Activated T-cell treated with anti-CD3 and anti-CD28 coated beads, Interleukin-2, amount 50 U/mL, for 24 hours (primary cell): ENCODE measurements at places on chromosomes 7 and 10.

DNA sequence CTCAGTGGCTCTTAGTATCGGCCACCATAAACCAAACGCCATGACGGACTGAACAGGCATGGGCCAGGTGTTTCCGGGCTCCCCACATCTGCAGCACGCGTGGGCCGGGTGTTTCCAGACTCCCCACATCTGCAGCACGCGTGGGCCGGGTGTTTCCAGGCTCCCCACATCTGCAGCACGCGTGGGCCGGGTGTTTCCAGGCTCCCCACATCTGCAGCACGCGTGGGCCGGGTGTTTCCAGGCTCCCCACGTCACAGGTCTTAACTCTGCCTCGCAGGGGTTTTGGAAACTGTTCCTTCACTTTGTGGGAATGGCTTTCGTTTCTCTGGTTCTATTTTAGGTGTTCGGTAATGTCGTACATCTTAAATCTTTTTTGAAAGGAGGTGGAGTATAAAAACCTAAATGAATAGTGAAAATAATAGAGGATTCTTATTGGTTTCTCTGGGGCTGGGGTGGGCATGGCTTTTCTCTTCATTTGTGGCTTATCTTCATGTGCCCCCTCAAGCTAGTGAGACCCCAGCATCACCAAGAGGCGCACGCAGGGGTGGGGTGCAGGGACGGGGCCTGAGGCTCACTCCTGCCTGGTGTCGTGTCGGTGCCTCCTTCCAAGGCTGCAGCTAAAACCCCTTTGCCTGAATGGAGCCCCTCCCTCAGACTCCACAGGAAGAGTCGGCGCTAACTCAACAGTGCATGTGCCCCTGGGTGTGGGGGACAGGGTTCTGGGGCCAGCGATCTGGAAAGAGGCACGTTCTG is 126.3 kb downstream of the WDR37 start:
- no peak for DNase-seq

- no peak for DNase-seq
Observed at GRCh38 chr7:132023466-132023865, 467.0 kb upstream of the PODXL start.

GRCh38 chr7:45000093-45001032 is at the start of gene CCM2:
CCM2 (plus strand) TSS chr7:45000201; CDS start chr7:45000334, 133 bp downstream.
- no peak for DNase-seq

DNA sequence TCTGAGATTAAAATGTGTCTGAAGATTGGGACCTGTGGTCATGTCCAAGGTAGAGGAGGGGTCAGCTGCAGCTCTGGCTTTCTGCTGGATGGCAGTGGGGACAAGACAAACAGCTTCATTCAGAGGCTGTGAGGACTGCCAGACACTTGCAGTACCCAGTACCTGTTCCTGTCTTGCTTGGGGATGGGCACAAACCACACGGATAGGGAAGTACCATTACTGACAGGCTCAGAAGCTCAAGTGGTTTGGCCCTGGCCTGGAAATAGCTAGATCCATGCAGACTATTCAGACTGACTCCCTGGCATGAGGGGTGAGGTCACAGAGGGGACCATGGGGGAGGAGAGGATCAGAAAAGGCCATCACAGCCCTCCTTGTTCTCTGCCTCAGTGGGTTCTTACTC is 56.0 kb upstream of the COMTD1 start:
- no peak for DNase-seq

DNA sequence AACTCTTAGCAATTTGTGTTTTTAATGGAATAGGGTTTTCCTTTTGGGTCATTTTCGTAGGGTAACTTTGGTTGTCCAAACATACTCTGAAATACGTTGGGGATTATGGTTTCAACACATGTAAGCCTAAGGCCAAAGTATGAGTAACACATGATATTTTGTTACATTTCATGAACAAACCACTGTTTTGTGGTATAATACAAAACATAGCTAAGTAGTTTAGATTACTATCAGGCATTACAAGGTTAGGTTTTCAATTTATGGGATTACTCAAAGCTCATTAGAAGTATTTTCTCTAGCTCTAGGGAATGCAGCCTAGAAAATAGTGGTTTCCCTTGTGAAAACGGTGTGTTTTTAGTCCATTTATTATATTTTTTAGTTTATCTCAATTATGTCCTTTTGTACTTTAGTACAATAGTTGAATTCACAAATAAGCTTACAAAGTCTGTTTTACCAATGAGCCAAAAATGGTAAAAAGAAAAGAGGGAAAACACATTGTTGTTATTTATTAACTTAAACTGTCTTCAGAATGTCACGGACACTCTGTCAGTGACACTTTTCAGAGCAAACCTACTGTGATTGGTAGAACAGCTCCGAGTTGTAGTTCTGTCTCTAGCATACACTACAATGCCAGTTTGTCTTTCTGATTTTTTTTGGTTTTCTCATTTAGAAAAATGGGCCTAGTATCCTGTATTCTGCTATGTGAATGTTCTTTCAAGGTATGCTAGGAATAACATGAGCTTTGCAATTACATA is 473.7 kb downstream of the SUGCT start:
- DNase-seq: no peak

GRCh38 chr10:116699049-116699448 is 43.3 kb downstream of the HSPA12A start:
- no peak for DNase-seq

DNA sequence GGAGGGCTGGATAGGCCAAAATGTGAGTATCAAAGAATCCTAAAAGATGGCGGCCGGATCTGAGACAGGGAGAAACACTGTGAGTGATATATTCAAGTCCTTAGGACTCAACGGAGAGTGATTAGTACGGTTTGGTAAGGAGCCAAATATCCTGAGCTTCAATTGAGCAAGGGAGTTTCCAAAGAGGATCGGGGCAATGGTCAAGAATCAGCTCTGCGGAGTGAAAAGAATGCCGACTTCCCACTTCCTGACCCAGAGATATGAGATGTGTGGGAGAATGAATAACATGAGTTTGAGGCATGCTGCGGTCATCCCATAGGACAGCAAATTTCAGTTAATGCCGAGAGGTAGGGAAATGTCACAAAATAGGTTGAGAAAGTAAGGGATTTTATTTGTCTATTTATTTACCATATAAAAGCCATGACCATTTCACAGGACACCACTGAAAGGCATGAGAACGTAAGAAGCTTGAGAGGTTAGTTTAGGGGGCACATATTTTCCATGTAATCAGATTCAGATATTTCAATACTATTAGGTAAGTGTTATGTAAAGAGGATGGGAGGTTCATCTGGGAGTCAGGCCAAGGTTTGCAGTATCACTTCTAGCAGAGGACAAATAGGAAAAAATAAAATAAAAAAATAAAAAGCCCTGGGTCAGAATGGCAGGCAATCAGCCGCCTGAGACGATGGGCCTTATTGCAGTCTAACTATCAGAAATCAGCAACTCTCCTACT is 165.6 kb downstream of the HGF start:
- no peak for DNase-seq
